Activated naive CD4-positive, alpha-beta T cell (primary cell): ENCODE measurements at places on chromosomes 7 and 10.

GRCh38 chr7:115869190-115869589 lies 161.4 kb downstream of the TFEC start:
- no peak for DNase-seq

DNA sequence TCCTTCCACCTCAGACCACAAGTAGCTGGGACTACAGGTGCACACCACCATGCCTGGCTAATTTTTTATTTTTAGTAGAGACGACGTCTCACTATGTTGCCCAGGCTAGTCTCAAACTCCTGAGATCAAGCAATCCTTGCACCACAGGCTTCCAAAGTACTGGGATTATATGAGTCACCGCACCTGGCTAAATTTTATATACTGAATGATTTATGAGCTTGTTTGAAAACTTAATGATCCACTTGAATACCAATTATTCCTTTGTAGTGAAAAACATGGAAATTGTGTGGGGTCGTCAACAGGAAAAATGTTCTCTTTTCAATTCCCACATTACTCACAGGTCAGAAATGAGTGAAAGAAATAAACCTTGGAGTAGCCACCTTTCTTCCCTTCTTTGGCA lies 31.3 kb downstream of the RAPGEF5 start:
- DNase-seq: no peak

GRCh38 chr10:32985775-32986350 lies 27.8 kb upstream of the ITGB1 start:
- DNase-seq: no peak

- DNase-seq: no peak
Observed at GRCh38 chr10:48364659-48365405, 58.4 kb downstream of the MAPK8 start.

DNA sequence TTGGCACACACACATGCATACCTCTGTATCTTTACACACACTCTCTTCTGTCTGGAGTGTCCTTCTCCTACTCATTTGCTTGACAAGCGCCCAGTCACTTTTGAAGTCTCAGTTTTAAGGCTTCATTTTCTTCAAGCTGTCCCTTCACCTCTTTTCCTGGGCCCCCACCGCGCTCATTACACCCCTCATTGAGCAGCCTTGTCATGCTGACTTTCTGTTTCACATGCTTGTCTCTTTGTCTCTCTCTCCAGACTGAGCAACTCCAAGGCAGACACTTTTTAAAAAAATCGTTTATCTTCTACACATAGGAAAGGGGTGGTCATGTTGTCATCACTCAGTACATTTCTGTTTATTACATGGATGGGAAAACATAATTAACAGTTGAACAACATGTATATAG lies 225.2 kb upstream of the FZD1 start:
- DNase-seq: no peak

DNA sequence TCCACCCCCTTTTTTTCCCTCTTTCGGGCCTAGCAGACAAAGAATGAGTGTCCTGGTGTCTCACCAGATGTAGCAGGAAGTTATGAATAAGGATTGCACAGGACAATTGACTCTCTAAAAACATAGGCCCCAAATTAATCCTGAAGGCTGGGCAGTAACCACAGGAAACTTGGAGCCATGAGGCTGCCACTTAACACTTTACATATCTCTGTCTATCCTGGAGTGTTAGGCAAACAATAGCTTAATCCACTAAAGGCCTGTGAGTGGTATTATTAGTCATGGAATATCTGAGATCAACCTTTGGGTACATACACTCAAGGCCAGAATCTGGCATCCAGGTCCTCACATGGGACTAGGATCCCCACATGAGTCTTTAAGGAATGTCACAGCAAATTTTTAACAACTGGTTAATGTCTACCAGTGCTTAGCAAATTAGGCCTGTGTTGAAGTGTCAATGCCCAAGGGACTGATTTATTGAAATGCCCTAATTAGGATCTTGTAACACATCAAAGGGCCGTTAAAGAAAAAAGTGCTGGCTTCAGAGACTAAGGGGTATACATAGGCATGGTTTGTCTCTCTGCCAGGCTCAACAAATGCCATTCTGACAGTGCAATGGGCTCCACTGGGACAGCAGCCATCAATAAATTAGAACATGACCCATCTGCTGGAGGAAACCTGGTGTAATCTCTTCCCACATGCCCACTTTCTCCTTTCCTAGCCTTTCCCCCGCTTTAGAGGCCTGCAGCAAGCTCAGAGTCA lies 196.7 kb upstream of the TBX20 start:
- no peak for DNase-seq

DNA sequence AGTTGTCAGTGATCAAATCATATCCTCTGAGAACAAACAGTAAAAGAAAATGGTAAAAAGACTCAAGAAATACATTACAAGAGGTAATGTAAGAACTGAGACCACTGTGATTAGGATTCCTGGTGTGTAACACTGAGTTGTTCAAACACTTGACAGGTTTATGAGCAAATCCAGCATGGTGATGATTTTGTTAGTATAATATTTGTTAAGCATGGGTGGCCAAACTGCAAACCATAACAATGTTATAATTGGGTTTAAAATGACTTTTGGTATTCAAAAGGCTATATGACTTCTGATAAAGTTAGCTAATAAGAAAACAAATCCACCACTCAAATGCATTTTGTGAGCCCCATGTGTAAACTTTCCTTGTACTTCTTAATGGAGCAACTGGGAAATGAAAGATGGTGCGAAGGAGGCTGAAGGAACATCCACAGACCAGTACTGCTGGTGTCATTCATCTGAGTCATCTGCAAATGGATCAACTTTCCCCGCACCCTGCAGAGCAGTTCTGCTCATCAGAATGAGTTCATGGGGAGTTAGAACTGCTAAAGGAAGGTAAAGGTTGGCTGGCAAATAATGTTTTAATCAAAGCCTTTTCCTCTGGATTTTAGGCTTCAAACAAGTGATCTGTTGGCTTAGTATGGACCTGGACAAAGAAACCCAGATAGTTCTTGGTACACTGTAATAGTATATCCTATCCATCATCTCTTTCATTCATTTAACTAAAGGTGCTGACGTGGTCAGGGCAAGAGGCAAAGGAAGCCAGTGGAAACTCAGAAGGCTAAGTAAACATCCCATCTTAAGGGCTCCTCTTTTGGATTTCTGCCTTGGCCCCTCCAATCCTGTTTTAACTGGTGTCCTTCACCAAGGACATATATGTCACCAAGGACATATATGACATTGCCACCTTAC lies 45.0 kb downstream of the AFAP1L2 start:
- DNase-seq: no peak

DNA sequence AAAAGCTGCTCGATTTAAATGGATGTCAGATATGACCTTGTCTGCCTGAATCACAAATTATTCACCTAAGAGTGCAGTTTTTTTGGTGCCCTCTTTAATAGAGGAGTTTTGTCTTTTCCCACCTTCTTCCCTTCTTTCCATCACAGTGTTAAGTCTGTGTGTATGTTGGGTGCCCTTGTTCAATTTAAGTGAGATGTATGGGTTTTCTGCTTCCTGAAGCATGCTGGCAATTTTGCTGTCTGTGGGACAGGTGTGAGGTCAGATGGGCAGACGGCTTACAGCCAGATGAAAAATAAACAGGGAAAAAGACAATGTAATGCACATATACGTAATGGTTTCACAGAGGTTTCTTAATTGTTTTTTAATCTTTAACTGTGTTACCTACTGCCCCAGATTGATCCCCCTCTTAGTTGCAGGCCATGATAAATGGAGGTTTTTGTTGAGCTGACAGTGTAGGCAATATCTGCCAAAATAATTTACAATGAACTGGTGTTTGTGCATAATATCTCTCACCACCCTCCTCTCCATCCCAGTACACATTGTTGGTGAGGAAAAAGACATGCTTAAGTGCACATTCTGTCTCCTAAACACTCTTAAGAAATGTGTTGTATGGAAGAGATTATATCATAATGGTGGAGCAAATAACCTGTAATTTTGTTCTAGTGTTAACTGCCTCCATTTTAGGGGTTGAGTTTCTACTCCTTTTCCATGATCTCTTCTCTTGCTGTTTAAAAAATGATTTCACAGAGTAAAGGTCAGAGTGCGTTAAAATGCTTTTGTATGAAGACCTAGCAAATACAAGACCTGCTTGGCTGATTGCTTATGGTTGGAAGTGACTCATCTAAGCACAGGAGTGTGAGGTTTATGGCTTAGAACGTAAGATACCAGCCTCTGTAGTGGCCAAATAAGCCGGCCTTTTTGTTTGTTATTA lies 123.9 kb downstream of the LRRC4 start:
- DNase-seq: no peak

DNA sequence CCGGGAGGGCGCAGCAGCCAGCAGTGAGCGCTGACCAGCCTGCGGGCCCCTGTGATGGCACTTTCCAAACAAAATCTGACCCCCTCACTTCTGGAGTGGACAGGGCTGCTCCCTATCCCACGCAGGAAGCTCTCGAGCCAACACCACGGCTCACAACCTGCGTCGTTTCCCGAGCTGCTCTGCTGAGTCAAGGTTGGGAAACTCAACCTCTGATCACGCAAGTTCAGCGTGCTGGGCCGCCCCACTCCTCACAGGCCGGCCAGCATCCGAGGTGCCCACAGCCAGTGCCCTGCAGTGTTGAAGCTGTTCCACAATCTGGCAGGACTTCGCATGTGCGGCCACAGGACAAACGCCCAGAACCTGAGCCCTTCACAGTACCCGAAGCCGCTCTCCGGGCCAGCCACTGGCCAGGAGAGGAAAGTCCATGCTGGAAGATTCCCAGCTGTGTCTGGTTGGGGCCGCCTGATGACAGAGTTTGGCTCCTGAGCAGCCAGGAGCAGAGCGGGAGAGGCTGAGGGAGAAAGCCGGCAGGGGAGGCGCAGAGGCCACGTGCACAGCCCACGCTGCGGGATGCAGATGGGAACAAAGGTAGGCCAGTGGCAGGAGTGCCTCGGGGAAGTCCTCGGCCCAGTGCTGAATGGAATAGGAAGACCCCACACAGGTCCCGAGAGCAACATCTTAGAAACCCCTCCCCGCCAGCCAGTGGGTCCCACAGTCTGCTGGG lies 263.3 kb upstream of the TCERG1L start:
- DNase-seq: no peak

DNA sequence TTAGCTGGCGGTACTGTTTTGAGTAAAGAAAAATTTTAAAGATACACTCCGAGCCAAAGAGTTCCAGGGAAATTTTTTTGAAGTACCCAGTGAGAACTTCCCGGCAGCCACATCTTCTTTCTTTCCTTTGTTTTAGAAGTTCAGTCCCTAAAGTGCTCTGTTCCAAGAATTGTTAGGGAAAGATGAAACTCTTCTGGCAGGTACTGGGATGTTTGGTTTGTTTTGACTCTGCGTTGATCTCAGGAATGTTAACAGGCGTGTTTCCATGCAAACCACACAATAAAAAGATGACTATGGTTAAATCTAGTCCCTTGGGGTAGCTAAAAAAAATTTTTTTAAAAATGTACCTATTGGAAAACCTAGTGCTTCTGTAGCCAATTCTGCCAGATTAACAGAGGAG lies 224.7 kb upstream of the PHYHIPL start:
- no peak for DNase-seq
